ENCODE measurements at places on chromosomes 5 and 9.
A peak's percentile ranks its signal among the peaks of the same experiment; 100 is the strongest.

- no peak for DNase-seq
Observed at GRCh38 chr9:88527618-88528017, 7.4 kb upstream of the NXNL2 start.

DNA sequence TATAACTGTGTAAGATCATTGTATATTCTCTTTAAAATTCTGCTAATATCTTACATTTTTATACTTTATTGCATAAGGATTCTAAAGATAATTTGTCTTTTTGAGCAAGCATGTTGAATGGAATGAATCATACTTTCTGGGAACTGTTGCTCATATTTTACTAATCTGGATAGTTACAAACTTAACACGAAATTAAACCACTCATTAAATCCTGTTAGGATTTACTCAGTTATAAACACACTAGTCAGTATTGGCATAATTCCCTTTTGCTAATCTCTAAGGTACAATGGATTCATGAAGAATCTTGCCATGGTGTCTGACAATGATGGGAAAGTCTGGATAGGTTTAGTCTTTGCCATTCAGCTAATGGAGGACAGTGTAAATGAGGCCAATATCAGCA is 338.1 kb upstream of the SMC2 start:
- no peak for DNase-seq

DNA sequence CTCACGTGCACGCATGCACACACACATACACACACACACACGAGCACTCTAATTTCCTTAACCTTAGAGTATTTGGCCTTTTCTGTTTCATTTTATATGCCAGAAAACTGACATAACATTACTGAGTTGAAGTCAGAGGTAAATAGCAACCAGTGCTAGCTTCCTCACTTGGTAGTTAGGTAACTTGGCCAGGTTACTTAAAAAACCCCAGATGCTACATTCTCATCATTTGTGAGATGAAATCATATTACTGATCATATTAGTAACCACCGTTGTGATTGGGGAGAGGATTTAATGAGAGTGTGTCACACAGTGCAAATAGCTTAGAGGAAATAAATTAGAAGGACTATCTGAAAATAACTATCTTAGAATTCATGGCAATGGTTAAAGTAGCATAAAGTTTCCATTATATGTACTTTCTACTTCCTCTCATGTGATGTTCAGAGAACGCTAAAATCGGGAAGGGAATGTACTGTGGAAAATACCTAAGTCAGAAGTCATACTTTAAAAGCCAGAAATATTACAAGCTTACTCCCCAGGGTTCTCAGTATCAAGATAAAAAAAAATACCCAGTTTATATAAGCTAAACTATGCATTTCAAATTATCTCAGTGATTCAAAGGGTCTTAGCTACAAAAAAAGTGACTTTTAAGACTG is 120.5 kb downstream of the TUSC1 start:
- DNase-seq = no peak

DNA sequence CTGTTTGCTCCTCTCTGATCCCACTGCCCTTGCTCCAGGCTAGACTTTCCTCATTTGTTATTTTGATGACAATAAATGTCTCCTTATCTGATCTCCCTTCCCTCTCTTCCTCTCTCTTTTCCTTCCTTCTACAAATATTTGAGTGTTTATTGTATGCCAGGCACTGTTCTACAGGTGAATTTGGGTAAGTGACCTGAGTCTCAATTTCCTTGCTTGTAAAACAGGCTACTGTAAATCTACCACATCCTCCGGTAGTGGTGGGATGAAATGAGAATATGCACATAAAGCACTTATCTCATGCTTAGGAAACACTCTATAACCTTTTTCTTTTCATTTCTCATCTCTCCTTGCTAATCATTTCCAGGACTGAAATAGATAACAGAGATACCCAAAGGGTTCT is 86.4 kb downstream of the HMHB1 start:
- no peak for DNase-seq

- DNase-seq = no peak
Observed at GRCh38 chr9:32378993-32379729, 5.3 kb upstream of the ACO1 start.

DNA sequence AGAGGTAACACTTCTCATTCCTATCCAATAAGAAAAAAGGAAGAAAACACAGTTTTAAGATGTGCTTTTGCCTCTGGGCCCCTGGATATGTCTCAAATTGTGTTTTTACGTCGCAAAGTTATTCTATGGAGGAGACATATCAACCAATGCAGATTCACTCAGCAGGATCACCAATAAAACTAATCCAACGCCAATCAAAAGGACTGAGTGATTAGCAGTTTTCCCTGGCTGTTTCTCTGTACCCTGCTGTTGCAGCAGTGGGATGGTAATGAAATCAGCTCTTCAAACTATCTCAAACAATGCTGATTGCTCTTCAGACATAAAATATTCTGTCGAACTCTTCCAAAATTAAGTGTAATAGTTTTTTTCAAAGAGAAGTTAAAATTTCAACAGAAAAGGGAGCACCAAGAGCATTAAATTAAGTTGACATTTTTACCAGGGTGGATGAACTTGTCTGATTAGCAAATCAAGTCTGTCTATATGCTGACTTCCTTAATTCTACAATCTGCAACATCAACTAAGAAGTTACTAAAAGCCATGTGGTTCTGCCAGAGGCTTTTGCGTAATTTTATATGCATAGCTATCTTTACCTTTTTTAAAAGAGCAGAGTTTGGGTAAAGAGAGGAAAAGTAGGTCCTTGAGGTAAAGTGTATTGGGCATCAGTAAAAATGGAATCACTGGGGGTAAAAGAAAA is 9.7 kb upstream of the HK3 start:
- no peak for DNase-seq

- DNase-seq = no peak
Observed at GRCh38 chr5:154701181-154701580, 54.0 kb upstream of the LARP1 start.

DNA sequence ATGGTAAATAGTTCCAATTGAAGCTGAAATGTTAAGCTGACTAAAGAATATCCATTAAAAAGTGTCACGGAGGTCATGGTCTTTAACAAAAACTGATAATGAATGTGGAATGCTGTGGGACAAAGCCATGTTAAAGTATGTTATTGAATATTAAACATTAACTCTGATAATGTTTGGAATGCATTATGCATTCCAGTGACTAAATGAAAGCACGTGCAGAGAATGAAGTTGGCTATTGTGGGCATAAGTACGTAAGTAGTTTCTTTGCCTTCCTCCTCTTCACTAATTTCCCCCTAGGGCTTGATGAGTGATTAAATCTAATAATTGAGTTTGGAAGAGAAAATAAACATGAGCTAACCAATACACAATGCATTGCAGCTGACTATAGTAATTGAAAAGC is 640.4 kb upstream of the CDH10 start:
- DNase-seq = no peak

DNA sequence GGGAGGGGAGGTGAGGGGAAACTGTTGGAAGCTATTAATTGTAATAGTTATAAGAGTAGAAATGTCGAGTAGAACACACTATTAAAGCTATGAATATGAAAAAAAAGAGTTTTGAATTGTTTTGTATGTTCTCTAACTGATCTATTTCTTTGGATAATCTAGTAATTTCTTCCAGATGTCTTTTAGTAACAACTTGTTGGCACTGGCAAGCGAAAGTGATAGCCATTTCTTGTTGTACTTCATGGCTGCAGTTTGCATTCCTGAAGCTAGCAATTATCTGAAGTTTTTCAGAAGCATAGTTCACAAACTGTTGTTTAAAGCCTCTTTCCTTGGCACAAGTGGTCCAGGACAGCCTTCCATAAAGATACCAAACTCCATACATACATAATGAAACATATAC is 49.4 kb upstream of the SPATA31C2 start:
- no peak for DNase-seq

DNA sequence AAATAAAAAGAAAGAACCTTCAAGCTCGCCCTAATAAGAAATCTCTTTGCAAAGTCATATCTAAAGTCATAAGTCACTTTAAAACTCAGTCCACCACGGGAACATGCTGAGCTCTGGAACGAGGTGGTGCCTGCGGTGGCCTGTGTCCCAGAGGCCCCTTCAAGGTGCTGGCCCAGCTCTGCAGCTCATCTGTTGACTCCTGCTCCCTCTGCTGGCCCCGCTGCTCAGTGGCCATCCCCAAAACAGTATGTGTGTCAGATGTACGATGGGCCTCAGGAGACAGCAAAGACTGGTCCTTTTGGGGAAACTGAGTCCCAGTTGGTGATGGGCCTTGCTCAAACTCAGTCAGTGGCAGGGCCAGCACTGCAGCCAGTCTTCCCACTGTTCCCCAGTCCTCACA is 22.8 kb upstream of the FOXB2 start:
- peak; percentile 61 for DNase-seq
